ENCODE measurements at places on chromosomes 16 and 17.

DNA sequence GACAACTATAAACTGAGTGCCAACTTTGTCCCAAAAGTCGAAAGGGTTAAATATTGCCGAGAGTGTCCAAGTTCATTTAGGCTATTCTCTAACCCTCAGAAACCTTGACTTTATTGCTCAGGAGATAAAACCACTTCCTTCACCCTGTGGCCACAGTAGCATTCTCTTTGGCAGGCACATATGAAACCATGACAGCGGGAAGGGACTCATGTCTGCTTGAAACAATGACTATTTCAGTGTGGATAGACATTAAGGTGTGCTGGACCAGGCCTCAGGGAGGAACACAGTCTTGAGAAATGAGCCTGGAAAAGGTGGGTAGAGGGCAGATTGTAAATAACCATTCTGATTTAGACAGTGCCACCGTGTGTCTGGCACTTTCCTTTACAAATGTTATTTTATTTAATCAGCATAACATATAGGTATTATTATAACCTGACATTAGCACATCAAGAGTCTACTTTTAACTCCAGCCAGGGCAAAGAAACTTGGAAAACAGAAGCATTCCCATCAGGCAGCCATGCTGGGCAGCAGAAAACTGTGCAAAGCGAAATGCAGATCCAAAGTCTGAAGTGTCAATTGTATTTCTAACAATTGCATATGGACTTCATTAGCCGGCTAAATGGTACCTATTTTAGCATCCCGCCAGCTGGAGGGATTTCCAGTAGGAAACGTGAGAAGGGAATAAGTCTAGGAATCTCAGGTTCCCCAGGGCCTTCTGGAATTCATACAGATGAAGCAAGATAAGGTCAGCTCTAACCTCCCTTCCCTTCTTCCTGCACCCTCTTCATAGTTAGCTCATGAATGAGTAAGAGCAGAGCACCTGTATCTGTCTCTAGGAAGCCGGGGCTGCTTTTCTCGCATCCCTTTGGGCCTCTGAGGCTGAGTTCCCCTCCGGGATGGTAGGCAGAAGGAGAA is 212.8 kb upstream of the ELAC2 start:
- DNase-seq, result no peak

GRCh38 chr16:87851141-87851587 is 18.1 kb downstream of the SLC7A5 start:
- no peak for DNase-seq

DNA sequence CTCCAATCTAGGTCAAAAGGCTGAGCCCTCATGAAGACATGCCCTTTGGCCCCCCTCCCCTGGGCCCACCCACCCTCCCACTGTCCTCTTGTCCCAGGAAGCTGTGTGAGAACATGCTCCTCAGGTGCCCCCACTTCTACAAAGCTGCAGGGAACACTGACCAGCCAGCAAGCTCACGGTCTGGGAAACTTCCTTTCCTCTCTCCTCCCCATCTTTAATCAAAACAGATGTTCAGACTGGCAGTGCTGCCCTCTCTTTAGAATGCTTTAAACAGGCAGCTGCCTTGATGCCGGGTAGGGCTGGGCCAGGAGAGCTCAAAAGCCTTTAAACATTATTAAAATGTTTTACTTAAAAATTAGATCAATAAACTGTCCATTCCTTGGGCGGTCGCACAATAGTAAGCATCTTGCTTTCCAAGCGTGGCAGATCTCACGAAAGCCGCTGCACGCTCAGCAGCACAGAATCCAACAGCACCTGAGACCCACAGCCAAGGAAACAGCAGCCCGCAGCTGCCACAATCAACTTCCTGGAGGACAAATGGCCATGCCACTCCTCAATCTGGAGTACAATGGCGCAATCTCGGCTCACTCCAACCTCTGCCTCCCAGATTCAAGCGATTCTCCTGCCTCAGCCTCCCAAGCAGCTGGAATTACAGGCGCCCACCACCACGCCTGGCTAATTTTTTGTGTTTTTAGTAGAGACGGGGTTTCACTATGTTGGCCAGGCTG is 399.2 kb downstream of the SLC39A11 start:
- DNase-seq, result no peak

DNA sequence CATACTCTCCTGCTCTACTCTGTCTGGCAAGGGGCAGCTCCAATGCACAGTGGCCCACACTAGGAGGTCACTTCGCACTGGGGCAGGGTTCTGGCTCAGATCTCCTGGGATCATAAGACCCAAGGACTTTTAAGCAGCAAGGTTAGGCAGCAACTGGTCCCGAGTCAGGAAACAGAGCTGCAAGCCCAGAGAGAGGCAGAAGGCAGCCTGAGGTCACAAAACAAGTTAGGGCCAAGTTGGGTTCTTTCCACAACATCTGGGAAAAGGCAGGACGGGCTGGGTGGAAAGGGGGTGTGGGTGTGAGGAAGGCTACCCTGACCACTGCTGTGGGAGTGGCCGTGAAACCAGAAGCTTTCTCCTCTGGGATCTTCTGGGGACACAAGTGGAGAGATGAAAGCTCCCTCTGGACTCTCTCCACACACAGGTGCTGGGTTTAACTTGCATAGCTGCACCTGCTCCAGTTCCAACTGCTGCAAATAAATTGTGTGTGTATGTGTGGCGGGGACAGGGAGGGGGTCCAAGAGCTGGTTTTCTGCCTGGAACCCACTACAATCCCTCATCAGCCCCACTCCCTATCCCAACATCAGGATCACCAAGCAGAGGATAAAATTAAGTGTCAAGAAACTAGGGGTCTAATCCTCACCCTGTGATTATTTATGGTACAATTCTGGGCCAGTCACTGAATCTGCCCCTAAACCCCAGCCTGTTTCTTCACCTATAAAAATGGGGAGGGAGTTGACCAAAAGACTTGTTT is 8.0 kb upstream of the TSPOAP1 start:
- no peak for DNase-seq

DNA sequence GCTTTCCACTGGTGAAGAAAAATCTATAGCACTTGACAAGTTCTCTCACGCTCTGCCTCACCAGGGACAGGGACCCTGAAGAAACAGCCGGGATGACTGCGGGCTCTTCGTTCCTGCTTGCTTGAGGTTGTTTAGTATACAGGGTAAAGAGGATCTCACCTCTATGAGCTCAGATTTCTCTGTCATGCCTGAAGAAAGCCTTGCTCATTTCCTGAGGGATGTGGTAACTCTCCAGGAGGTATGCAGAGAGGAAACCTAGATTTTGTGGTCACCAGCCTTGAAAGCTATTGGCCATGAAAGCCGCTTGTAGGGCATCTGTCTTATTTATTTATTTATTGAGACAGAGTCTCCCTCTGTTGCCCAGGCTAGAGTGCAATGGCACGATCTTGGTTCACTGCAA is 23.2 kb downstream of the USP43 start:
- no peak for DNase-seq

- DNase-seq, result no peak
Measured at GRCh38 chr17:41567317-41567716, 4.5 kb downstream of the KRT9 start.

- DNase-seq, result no peak
Measured at GRCh38 chr16:83054283-83054682, 427.5 kb downstream of the CDH13 start.

GRCh38 chr17:78939615-78940014 is 14.4 kb upstream of the TIMP2 start:
- DNase-seq, result no peak

DNA sequence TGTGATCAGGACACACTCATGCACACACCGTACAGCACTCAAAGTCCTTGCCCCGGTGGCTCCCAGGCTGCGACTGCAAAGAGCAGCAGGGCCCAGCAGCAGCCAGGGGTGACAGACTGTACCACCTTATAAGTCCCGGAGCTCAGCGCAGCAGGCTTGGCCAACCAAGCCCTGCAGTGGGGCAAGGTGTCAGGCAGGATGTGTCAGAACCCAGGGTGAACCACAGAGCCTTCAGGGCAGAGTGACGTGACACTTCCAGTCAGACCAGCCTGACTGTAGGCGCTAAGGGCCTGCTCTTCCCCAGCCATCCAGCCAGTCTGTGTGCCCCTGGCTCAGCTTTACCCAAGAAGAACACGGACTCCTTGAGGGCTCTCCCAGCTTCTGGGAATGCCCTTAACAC is 204.1 kb downstream of the COPRS start:
- no peak for DNase-seq

GRCh38 chr17:67293251-67294203 is 48.5 kb upstream of the HELZ start:
- peak; percentile 80 for DNase-seq

DNA sequence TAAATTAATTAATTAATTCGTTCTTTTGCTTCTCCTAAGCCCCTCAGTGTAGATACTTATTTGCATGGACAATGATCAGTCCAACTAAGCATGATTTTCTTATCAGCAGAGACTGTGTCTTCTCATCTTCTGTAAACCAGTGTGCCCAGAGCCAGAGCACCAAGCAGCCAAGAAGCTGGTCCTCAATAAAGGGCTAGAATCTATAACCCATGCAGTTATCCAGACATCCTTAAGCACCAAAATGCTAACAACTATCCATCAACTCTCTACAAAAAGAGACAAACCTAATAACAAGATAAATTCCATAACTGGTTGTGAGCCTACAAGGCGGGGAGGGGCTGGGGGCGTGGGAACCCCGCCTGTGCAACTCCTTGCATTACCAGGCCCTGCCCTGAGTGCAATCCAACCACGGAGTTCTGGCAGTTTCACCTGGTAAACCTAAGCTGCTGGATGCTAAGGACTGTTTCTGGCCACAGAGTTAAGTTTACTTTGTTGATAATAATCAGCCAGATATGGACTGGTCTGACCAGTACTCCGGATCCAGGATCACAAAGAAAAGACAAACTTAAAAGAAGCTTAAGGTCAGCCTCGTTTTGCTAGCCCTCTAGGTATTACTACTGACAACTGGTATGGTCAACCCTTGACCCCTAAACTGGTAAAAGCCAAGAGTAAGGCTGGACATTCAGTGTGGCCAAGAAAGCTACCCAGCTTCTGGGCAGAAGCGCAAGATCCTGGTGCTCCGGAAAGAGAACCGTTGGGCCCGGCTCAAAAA is 51.5 kb downstream of the ZFHX3 start:
- DNase-seq, result no peak

GRCh38 chr17:34847938-34848337 is 113.3 kb downstream of the CCT6B start:
- DNase-seq, result no peak
